ENCODE measurements at places on chromosomes 16 and 17.

- no peak for DNase-seq
These were observed 41.1 kb downstream of the AHSP start for GRCh38 chr16:31568577-31569359.

GRCh38 chr17:57735707-57736106 is 9.4 kb downstream of the CCDC182 start:
- peak; percentile 15 for DNase-seq

- DNase-seq = no peak
These were observed 7.7 kb upstream of the STH start for GRCh38 chr17:45991341-45991740.

DNA sequence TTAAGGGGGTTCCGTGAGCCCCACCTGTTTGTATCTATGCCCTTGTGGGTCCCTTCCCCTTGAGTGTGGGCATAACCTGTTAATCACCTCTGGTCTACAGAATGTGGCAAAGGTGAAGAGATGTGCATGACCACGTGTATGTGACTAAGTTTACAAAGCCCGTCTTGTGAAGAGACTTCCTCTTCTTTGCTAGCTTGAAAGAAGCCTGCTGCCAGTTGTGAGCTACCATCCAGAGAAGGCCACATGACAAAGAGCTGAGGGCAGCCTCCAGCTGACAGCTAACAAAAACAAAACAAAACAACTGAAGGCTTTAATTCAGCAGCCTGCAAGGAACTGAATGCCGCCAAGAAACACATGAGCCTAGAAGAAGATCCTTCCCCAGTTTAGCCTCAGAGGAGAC is 112.0 kb downstream of the AXIN2 start:
- no peak for DNase-seq

- no peak for DNase-seq
These were observed 146.4 kb downstream of the CHD9NB start for GRCh38 chr16:52906281-52906680.

Measured in CD4-positive, alpha-beta T cell treated with Interferon alpha-2 for 1 hour (primary cell).